ENCODE measurements at places on chromosomes 16 and 17.

DNA sequence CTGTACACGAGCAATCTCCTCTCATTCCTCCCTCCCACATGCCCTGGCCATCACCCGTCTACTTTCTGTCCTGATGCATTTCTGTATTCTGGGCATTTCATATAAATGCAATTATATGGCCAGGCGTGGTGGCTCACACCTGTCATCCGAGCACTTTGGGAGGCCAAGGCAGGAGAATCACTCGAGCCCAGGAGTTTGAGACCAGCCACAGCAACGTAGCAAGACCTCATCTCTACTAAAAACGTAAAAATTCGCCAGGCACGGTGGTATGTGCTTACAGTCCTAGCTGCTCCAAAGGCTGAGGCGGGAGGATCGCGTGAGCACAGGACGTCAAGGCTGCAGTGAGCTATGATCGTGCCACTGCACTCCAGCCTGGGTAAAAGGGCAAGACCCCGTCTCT is 4.8 kb downstream of the MEAK7 start:
- DNase-seq = no peak

GRCh38 chr16:55505333-55506015 is 3.4 kb upstream of the LPCAT2 start:
- no peak for DNase-seq

DNA sequence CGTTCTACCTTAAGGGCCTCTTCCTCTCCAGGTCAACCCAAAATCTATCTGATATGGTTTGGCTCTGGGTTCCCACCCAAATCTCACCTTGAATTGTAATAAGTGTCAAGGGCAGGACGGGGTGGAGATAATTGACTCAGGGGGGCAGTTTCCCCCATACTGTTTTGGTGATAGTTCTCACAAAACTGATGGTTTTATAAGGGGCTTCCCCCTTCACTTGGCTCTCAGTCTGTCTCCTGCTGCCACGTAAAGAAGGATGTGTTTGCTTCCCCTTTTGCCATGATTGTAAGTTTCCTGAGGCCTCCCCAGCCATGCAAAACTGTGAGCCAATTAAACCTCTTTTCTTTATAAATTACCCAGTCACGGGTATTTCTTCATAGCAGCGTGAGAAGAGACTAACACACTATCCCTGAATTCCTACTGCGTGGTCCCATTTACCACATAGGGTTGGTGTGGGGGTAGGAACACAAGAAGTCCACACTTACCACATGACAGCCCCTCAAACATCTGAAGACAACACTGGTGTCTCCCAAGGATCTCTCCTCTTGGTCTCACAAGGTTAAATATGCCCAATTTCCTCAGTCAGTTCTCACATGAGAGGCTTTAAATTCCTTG is 8.2 kb downstream of the COTL1 start:
- DNase-seq = no peak

- DNase-seq = no peak
Observed at GRCh38 chr16:17768257-17768656, 297.5 kb upstream of the XYLT1 start.

DNA sequence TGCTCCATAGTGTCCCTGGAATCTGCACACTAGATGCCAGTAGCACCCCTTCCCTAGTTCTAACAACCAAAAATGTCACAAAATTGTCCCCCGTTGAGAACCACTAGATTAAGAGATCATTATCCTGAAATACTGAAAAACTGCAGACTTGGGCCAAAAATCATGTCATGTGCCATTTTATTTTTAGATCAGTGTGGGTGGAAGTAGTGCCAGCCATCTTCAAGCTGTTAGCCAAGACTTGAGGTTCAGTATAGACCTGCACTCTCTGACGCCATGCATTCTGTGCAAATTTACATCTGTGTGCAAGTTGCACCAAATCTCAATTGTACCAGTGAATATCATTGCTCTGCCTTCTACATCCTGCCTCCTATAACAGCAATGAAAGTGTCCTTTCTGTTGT is 31.5 kb upstream of the NOL11 start:
- DNase-seq = no peak

GRCh38 chr17:28864991-28865849 is 10.4 kb downstream of the ERAL1 start:
- DNase-seq = no peak

- no peak for DNase-seq
Observed at GRCh38 chr17:38742411-38743308, 5.5 kb downstream of the PCGF2 start.

DNA sequence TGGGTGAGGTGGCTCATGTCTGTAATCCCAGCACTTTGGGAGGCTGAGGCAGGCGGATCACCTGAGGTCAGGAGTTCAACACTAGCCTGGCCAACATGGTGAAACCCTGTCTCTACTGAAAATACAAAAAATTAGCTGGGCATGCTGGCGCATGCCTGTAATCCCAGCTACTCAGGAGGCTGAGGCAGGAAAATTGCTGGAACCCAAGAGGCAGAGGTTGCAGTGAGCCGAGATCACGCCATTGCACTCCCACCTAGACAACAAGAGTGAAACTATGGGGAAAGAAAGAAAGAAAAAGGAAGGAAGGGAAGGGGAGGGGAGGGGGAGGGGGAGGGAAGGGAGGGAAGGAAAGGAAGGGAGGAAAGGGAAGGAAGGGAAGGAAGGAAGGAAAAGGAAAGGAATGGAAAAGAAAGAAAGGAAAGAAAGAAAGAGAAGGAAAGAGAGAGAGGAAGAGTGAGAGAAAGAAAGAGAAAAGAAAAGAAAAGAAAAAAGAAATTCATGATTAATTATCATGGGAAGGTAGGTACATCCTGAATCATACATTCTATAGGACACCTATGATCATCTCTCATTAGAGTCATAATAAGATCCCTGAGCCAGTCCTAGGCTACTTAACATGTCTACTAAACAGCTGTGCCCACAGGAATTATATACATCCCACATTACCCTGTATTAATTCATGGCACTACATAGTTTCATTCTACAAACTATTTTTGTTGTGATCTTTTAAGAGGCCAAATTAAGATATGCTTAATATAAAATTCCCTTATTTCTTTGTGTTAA is 40.9 kb downstream of the CREBBP start:
- no peak for DNase-seq

DNA sequence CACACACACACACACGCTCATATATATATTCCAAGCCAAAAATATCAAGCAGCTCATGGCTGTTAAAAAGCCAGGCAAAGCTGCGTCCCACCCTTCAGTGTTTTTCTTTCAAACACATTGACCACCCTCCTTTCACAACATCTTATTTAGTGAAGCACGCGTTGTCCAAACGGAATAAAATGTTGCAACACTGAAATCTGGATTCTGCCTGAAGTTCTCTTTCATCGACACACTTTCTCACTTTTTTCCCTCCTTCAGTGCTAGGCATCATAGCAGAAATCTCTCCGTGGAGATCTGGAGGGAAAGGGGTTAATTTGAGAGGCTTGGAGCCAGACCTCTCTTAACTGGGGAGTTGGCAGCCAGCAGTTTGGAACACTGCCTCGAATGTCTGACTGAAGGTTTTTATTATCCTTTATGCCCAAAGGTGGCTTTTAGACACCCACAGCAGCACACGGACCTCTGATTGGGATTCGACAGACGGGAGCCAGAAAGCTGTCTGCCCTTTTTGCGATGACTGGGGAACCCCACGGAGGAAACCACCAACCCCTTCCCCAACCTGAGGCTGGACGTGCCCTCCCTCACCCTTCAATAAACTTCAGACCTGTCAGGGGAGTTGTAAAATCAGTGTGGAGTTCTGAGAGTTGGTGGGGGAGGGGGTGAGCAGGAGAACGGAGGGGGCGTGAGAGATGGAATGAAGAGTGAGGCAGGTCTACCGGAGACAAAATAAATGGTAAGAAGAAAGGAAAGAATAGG is 833.6 kb upstream of the SOX9 start:
- DNase-seq = no peak

- DNase-seq = no peak
Observed at GRCh38 chr17:44049294-44050060, 17.0 kb downstream of the LSM12 start.

- no peak for DNase-seq
Observed at GRCh38 chr16:80175011-80175410, 365.8 kb upstream of the DYNLRB2 start.

DNA sequence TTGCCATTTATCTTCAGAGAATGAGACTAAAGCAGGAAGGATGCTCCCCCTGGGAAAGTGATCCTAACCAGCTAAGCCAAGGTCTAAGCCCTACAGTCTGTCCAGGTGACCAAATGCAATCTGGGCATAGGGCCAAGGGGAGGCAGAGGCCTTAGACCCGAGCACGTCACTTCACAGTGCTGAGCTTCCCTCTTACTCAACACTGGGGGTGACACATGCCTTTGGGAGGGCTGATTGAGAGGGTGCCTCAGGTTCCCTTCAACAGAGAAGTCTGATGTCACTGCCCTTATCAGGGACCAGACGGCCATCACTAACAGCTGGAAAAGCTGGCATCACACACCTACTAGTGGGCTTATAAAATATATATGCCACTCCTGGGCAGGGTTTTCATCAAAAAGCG is 4.0 kb downstream of the CIAO2B start:
- no peak for DNase-seq

DNA sequence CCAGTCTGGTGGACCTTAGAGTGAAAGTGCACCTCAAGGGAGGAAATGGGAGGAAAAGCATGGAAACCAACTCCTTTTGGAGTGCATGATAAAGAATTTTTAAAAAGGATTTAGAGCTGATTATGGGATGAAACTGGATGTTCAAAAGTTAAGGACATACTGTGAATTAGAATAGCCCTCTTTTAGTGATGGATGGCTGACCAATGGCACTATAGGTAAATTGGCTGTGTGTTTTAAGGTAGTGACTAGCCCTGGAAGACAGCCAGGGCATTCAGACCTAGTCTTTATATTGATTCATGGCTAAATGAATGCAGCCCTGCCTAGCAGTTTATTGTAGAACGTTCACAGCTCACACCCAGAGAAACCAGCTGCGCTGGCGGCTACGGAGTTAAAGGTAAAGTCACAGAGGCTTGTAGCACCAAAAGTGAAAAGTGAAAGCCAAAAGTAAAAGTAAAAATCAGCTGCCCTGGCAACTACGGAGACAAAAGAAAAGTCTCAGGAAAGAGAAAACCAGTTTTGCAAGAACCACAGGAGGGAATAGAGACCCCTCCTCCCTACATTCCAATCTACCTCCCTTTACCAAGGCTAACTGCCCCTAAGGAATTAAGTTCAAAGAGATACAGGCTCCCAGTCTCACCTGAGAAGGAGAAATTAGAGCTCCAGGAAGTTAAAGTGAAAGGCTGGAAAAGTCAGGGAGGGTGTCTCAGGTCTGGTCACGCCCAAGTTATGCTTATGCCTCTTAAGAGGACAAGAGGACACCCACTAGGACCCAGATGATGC is 21.8 kb downstream of the ACSM1 start:
- no peak for DNase-seq

- no peak for DNase-seq
Observed at GRCh38 chr17:43626023-43626422, 35.7 kb downstream of the MEOX1 start.

DNA sequence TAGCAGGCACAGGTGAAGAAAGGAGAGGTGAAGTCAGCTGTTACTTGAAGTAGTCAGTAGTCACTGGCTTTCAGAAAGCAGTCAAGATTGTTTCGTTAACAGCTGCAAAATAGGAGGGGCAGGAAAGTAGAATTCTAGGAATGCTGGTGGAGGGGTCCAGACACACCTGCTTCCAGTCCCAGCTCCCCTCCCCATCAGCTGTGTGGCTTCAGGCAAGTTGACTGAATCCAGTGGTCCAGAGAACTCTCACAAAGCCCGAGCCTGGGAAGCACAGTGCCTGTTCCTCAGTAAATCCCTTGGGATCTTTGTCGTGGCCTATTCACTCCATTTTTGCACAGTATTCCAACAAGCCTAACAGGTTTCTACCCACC is 4.6 kb upstream of the SOCS1 start:
- DNase-seq = no peak

GRCh38 chr17:7856811-7857712 is at the start of gene NAA38:
NAA38 (minus strand) TSS chr17:7857559; CDS start chr17:7857463, 96 bp downstream.
- peak; percentile 91 for DNase-seq

- no peak for DNase-seq
Observed at GRCh38 chr17:18956581-18956980, 4.6 kb downstream of the SLC5A10 start.

GRCh38 chr16:8641671-8642070 is 20.2 kb downstream of the METTL22 start:
- DNase-seq = no peak

- no peak for DNase-seq
Observed at GRCh38 chr17:13044572-13045065, 26.8 kb upstream of the ELAC2 start.

DNA sequence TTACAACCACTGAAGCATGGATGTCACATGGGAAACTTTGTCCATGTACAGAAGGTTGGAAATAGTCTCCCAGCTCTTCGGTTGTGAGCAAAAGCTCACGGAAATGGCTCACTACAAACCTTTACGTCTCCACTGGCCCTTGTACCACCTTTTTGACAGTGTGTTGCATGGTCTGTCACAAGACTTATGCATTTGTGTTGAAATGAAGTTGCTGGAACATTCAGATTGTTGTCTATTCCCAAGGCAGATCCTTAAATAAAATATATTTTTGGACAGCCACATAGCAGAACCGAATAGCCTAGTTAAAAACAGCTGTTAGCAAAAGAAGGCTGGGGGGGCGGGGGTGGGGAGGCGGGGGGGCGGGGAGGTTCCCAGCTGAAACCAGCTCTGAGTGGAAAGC is 39.2 kb downstream of the KNOP1 start:
- no peak for DNase-seq

GRCh38 chr16:73313950-73314349 is 266.0 kb upstream of the ZFHX3 start:
- no peak for DNase-seq

DNA sequence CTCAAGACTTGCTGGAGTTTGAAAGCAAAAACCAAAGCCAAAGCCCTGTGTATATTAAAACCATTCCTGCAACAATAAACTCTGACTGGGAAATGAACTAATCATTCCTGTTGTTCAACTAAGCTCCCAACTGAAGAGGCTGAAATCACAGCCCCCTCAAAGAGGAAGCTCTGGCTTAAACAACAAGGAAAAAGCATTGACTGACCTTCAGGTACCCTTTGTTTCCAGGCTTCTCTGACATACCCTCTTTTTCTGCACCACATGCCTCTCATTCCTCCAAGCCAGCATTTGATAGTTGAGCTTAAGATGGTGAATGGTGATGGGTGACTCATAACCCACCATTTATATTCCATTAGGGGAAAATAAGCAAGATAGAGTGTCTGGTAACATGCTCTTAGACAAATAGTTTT is 470.9 kb upstream of the SOX9 start:
- no peak for DNase-seq

DNA sequence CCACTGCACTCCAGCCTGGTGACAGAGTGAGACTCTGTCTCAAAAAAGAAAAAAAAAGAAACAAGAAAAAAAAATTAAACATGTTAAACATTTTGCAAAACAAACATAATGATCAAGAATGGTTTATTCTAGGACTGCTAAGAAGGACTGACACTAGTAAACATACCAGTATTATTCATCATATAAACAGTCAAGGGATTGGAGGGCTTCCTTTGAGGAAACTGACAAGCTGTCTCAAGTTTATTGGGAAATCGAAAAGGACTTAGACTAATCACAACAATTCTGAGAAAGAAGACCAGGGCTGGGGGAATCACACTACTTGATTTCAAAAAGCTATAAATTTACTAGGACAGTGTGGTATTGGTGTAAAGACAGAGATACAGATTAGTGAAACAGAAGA is 75.5 kb downstream of the MYH10 start:
- DNase-seq = no peak

GRCh38 chr16:84178146-84178765 is 8.6 kb downstream of the TAF1C start:
- no peak for DNase-seq
